Activated CD4-positive, alpha-beta T cell treated with anti-CD3 and anti-CD28 coated beads for 36 hours (primary cell): ENCODE measurements at places on chromosomes 13 and 19. TPM values are rescaled to one million over a fixed set of nuclear protein-coding genes. Genes with fewer than 3 reads are reported as not detected.

DNA sequence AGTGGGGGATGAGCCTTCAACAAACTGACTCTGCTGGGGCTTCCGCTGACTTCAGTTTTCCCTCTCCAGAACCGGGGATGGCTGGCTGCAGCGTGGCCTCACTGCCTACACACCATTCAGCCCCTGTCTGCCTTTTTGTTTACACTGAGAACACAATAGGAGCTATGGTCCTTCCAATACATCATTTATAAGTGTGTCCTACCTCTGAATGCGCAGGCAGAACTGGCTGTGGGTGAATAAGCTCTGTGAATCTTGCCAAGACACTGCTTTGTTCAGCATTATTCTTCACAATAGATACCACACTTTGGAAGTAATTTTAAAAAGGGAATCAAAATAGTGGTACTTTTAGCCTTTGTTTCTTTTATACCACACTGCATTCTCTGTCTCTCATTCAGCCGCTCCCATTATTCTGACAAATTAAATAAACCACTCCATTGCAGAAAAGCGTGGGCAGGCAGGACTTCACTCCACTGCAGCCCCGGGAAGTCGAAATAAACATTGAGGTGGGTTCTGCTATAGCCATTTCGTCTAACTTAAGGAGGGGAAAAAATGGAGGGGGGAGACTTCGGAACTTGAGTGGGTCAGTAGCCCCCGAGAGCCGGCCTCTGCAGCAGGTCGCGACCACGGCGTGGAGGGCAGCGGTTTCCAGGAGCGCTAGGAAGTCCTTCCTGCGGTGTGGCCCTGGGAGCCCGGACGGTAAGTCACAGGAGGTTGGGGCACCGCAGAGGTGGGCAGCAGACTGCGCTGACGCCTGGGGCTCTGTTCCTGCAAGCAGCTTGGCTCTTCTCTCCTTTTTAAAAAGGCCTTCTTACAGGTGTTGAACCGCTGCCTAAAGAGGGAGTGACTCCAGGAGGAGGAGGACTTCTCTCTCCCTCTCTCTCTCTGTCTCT, 94.8 kb upstream of the SOX1 start:
- DNase-seq: no peak

Gene CCL25
- 0.26 TPM for total RNA-seq

GRCh38 chr19:32876919-32877285, 7.3 kb upstream of the SLC7A9 start:
- DNase-seq: no peak

Gene ZNF431
- 22.2 TPM for total RNA-seq

DNA sequence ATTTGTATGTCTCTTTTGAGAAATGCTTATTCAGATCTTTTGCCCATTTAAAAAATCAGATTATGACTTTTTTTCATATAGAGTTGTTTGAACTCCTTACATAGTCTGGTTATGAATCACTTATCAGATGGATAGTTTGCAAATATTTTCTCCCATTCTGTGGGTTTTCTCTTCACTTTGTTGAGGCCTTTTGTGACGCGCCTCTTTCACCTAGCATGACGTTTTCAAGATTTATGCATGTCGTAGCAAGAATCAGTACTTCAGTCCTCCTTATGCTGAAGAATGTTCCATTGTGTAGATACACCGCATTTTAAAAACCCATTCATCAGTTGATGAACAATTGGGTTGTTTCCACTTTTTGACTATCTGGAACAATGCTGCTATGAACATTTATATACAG, 13.4 kb downstream of the PABPC3 start:
- no peak for DNase-seq

GRCh38 chr19:41431426-41432386, 4.5 kb upstream of the B3GNT8 start:
- DNase-seq: no peak

DNA sequence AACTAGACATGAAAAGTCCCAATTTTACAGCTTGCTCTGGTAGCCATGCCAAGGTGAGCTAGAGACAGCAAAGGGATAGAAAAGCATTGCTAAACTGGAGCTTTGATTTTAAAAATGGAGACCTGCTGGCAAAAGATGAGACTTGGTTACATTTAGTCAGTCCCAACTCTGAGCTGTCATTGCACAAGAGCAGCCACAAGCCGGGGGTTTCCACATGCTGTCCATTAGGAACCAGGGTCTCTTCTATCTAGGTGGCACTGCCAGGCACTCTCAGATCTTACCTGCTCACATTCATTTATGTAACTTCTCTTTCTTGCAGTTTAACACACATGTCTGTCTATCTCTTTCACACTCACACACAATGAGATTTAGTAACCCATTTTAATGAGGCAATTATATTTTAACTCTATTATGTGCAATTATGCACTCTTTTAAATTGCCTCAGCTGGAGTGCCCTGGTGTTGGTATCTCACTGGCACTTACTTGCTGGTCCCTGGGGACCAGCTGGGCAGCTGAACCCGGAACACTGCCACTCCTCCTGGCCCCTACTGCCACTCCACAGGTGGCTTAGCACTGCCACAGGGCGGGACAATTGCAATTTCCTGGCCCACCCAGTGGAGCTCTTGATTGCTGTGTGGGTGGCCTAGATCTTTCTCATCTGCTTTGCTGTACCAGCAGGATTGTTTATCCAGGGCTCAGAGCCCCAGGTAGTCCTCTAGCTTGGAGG, 112.5 kb downstream of the COG6 start:
- no peak for DNase-seq

Gene GNA15
- total RNA-seq: 64.9 TPM

DNA sequence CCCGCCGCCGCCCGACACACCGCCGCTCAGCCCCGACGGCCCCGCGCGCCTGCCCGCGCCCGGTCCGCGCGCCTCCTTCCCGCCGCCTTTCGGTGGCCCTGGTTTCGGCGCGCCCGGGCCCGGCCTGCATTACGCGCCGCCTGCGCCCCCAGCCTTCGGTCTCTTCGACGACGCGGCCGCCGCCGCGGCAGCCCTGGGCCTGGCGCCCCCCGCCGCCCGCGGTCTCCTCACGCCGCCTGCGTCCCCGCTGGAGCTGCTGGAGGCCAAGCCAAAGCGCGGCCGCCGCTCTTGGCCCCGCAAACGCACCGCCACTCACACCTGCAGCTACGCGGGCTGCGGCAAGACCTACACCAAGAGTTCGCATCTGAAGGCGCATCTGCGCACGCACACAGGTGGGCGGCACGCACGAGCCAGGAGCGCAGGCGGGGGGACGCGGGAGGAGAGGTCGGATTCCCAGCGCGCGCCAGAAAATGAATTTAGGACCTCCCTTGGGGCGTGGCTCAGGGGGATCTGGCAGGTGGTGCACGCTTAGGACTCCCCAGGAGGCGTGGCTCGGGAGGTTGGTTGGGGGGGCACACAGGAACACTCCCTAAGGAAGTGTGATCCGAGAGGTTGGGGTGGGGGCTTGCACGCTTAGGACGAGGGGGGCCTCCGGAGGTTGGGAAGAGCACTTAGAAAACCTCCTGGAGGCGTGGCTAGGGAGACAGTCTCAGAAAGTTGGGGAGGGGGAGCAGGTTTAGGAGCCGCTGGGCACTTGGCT, 1.2 kb downstream of the KLF2 start:
- peak; percentile 50 for DNase-seq

DNA sequence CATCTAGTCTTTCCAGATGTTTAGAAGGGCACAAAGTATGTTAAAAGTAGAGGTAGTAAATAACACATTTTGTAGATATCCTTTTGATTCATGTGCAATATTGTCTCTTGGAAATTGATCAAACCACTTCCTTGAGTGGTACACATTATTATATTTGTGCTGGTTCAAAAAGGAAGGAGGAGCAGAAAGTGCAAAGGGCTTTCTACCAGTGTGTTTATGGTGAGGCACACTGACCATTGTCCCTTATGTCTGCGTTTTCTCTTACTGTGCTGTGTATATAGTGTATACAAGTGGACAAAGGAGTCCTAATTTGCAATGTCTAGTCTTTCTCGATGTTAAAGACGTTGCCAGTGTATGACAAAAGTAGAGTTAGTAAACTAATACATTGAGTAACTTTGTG, 41.4 kb upstream of the FLT1 start:
- DNase-seq: no peak

DNA sequence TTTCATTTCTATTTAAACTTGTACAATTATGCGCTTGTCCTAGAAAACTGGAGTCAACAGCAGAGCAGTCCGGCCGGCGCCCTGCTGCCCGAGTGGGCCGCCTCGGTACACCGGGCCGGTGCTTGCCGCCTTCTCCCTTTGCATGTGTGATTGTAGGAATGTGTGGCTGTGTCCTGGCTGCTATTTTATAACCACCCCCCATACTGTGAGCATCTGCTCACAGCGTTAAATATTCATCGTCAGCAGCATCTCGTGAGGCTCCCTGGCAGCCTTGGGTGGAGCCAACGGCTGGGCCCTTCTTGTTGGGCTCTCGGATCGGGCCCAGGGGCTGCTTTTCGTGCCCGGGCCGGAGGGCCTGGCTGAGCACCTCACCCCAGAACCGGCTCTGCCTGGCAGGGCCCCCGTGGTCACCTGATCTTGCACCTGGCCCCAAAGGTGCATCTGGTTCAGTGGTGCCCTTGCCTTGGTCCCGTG, 10.6 kb downstream of the PIAS4 start:
- no peak for DNase-seq

DNA sequence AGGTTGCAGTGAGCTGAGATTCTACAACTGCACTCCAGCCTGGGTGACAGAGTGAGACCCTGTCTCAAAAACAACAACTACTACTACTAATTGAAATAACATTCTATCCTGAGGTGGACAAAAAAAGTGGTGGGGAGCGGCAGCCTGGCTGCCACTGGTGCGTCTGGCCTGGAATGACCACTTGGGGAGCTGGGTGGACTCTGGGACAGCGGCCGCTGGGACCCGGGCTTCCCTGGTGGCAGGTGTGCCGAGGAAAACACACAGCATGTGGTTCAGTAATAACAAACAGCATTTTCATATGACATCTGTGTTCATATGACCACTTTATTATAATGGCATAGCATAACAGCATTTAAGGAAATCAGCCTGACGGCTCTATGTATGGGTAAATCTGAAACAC, 33.9 kb downstream of the TFDP1 start:
- DNase-seq: no peak

- no peak for DNase-seq
Measured at GRCh38 chr13:48631441-48631840, 22.3 kb upstream of the CYSLTR2 start.

DNA sequence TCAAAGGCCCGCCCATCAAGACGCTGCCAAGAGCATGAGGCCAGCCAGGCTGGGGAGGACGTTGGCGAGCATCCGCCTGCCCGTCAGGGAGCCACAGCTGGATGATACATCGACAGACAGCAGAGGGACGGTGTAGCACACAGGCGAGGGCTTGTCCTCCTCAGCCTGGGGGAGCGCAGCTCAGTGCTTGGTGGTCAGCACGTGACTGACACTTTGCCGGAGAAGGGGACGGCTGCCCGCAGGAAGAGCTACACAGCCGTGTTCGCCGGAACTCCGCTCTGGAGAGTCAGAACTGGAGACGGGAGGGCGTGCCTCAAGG, 34.1 kb downstream of the CSNK1G2 start:
- DNase-seq: no peak

DNA sequence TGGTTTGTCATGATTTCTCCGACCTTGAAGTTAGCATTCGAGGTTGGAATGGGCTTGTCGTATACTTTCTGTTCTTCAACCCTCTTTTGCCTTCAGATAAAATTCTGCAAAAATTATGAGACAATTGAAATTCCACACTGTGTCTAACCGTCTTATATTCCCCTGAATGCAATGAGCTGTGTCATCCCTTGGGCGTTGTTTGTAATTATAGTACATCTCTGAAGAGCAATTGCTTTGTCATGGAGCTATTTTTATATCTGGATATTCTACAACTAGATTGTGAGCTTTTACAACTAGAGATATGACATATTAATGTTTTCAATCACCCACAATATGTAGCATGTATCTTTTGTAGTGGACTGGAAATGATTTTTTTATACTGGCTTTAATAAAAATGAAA, 631.8 kb upstream of the SLC10A2 start:
- no peak for DNase-seq

DNA sequence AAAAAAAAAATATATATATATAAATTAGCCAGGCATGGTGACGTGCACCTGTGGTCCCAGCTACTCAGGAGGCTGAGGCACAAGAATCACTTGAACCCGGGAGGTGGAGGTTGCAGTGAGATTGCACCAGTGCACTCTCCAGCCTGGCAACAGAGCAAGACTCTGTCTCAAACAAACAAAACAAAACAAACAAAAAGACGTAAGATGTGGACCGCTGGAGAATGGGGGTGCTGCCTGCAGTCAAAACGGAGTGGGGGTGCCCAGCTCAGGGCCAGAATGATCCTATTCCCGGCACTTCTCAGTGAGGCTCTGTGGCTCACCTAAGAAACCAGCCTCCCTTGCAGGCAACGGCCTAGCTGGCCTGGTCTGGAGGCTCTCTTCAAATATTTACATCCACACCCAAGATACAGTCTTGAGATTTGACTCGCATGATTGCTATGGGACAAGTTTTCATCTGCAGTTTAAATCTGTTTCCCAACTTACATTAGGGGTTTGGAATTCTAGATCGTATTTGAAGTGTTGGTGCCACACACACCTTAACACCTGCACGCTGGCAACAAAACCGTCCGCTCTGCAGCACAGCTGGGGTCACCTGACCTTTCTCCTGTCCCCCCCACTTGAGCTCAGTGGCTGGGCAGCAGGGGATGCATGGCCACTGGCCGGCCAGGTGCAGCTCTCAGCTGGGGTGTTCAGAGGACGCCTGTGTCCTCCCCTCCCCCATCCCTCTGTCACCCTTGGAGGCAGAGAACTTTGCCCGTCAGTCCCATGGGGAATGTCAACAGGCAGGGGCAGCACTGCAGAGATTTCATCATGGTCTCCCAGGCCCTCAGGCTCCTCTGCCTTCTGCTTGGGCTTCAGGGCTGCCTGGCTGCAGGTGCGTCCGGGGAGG, at the start of gene F7:
Gene F7 (plus strand): TSS at position 760 of the 889 bp plus-strand sequence. CDS start 51 bp downstream, at position 811.
- no peak for DNase-seq

DNA sequence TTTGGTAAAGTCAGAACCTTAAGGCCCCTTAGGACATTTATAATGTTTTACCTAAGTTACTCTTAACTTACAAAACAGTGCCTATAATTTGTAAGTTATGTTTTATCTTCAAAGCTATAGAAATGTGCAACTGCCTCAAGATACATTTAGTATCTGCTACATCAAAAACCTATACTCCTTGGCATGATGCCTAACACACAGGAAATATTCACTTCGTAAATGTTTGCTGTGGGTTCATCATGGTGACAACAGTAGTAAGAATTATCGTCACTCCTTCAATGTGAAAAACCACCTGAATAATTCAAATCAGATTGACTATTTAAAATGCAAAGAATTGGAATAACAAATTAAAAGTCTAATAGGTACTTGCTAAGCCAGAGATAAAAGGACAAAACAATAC, 184.1 kb downstream of the DIAPH3 start:
- no peak for DNase-seq

Gene ZNF829
- total RNA-seq: 7.1 TPM

DNA sequence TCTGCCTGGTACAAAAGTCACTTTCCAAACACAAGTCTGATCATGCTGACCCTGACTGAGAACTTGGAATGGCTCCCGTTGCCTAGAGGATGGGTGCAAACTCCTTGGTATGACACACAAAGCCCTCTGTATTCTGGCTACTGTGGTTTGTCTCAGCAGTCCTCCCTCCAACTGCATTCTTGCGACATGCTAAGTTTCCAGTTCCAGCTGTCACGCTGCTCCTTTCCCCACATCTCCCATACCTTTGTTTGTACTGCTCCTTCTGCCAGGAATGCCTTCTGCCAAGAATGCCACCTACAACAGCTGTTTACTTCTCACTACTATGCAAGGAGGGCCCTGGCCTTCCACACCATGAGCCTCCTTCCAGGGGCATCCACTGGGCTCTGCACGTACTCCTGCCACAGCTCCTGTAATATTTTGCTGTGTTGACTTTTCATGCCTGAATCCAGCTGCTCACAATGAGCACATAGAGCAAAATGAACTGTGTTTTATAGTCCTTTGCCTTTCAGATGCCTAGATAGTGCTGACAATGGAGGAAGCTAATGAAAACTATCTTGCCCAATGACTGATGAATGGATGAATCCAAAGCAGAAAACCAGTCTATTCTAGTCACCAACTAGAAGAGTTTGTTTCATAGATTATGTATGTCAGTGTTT, 543.7 kb downstream of the EFNB2 start:
- DNase-seq: no peak
